ENCODE measurements at places on chromosomes 3 and 15. TPM values are rescaled to one million over a fixed set of nuclear protein-coding genes. Genes with fewer than 3 reads are reported as not detected.

SLC15A2 gene
- 1.5 TPM for total RNA-seq

PFN2 gene
- total RNA-seq: 40.8 TPM

FAM219B gene
- 60.0 TPM for total RNA-seq

LEKR1 gene
- total RNA-seq: 1.3 TPM

ITGA11 gene
- total RNA-seq: 8.3 TPM

P2RY14 gene
- total RNA-seq: 10.1 TPM

GRK7 gene
- total RNA-seq: not detected

STIMATE gene
- total RNA-seq: 32.0 TPM

NBEAL2 gene
- total RNA-seq: 26.3 TPM

SLTM gene
- 115 TPM for total RNA-seq
